ENCODE measurements at places on chromosomes 13 and 19. TPM values are rescaled to one million over a fixed set of nuclear protein-coding genes. Genes with fewer than 3 reads are reported as not detected.

SPC24 gene
- 2.0 TPM for total RNA-seq

ACP7 gene
- not detected for total RNA-seq

GPR183 gene
- 4.9 TPM for total RNA-seq

- peaks cover 5% of the 10 kb centered on the region for H3K27me3 ChIP-seq
- H3K4me1 ChIP-seq, result no peaks in the 10 kb centered on the region
- no peaks in the 10 kb centered on the region for H3K36me3 ChIP-seq
- no peak for DNase-seq
- H3K27ac ChIP-seq, result no peak overlapping the region
Measured at GRCh38 chr13:24100188-24100587, 60.3 kb upstream of the SPATA13 start.

DNA sequence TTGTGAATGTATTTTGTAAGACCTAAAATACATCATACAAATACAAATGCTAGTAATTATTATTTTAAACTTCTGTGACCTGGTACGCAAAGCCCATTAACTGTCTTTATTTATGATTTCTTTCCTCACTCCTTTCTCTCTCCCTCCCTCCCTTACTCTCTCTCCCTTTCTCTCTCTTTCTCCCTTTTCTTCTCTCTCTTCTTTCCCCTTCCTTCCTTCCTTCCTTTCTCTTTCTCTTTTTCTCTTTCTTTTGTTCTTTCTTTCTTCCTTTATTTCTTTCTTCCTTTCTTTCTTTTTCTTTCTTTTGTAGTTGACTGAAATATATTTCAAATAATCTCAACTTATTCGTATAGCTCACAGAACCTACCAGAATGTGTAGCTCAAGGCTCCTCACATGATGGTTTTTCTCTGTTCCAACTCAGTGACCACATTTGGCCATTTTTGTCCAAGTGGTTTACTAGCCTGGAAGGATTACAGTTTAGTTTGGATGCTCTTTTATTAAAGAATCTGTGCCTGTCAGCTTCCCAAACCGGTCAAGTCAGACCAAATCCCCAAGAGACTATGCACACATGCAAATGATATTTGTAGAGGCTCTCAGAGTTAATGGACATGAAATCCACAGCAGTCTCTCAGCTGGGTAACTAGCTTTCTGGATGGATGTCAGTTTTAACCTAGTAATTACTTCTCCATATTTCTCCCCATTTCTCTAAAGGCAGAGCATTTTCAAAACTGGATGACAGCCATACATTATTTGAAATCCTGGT lies 71.7 kb downstream of the POSTN start:
- H3K27ac ChIP-seq, result no peak overlapping the region
- peak; percentile 79 for DNase-seq
- H3K4me3 ChIP-seq, result no peak overlapping the region

DNA sequence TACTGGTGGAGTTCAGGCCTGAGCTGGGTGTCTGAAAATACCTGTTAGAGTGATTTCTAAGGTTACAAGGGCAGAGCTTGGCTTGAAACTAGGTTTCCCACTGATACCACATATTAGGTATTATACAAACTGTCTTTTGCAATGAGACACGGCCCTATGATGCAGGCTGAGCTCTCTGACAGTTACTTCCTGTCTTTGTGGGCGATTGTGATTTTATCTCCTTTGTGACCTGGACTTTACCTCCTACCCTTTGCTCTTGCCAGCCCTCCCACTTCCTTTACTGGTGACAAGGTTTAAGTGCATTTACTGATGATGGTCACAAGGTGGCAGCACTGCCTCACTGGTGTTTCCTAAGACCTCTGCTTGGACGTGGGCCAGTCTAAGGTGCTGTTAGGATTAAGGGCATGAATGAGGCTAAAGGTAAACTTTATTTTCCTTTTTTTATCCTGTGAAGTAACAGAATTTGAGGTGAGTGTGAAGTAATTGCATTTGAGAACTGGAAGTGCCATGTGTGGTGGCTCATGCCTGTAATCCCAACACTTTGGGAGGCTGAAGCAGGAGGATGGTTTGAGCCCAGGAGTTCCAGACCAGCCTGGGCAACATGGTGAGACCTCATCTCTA lies 7.7 kb upstream of the CXCL17 start:
- no peak overlapping the region for H3K27ac ChIP-seq
- H3K4me3 ChIP-seq, result no peak overlapping the region
- peaks cover 24% of the 10 kb centered on the region for H3K27me3 ChIP-seq
- H3K4me1 ChIP-seq, result peaks cover 4% of the 10 kb centered on the region
- no peaks in the 10 kb centered on the region for H3K36me3 ChIP-seq

DNA sequence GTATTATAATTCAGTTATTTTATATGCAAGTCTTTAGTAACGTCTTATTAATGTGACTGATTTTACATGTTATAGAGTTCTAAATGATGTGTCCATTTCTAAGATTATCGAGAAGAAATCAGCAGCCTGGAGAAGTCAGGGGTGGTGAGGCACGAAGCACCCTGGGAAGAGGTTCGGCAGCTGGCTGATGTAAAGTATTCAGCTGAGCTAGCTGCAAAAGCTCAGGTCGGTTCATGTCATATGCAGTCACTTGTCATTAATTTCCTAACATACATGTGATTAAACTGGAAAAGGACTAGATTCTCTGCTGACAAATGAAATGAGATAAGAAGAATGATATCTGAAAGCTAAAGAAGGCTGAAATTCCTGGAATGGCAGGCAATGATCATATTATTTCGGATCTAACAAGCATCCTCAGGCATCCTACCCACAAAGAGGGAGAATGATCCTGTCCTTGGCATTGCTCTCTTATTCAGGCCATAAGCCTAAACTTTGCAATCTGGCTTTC lies 383.0 kb upstream of the SLITRK1 start:
- H3K36me3 ChIP-seq, result no peaks in the 10 kb centered on the region
- no peak for DNase-seq
- no peaks in the 10 kb centered on the region for H3K27me3 ChIP-seq

LCP1 gene
- 7.3 TPM for total RNA-seq

WASF3 gene
- total RNA-seq, result 25.8 TPM

CBY2 gene
- total RNA-seq, result not detected

DNA sequence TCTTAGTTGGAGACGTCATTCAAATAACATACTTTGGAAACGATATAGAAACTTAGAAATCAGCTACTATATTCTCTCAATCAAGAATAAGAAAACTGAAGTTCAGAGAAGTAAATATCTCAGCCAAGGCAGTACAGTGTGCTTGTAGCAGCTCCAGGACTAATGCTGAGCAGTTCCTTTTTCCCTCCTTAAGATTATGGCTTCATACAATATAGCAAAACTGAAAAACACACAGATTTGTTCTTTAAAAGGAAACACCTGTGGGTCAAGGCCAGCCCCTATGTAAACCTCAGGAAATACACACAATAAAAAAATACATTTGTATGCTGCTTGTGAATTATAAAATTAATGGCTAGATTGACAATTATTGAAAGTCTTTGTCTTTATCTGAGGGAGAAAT lies 212.7 kb upstream of the EDNRB start:
- H3K36me3 ChIP-seq, result no peaks in the 10 kb centered on the region
- no peak overlapping the region for H3K4me3 ChIP-seq
- H3K27me3 ChIP-seq, result peaks cover 6% of the 10 kb centered on the region
- H3K4me1 ChIP-seq, result no peaks in the 10 kb centered on the region
- no peak overlapping the region for H3K27ac ChIP-seq

ZBTB32 gene
- not detected for total RNA-seq

GRCh38 chr13:66665991-66666390 lies 564.1 kb downstream of the PCDH9 start:
- H3K4me3 ChIP-seq, result no peak overlapping the region
- DNase-seq, result peak; percentile 92
- peaks cover 7% of the 10 kb centered on the region for H3K4me1 ChIP-seq
- H3K27me3 ChIP-seq, result no peaks in the 10 kb centered on the region

GRCh38 chr19:36110487-36111199 lies at the start of gene OVOL3:
TSS of gene OVOL3 (plus strand) at chr19:36111143. CDS start at chr19:36111203, 60 bp downstream.
- no peak within 1 kb of the TSS for H3K4me3 ChIP-seq
- H3K27ac ChIP-seq, result no peak within 1 kb of the TSS

DNA sequence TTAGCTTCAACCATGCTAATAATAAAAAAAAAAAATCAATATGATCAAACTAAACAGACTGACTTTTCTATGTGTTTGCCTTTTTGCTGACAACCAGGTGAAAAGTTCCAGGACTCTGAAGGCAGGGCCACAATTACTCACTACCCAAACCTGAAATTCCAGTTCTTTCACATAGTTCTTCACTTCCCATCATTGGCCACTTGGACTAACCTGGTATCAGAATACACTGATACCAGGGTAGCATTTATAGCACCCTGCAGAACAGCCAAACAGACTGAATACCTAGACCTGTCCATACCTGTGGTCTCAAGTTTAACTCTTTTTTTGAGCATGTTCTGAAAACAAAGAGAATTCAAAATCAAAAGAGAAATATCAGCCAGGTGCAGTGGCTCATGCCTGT lies 25.1 kb downstream of the ELF1 start:
- H3K27me3 ChIP-seq, result no peaks in the 10 kb centered on the region
- H3K4me1 ChIP-seq, result no peaks in the 10 kb centered on the region
- no peaks in the 10 kb centered on the region for H3K36me3 ChIP-seq
- DNase-seq, result no peak
- no peak overlapping the region for H3K27ac ChIP-seq

DNA sequence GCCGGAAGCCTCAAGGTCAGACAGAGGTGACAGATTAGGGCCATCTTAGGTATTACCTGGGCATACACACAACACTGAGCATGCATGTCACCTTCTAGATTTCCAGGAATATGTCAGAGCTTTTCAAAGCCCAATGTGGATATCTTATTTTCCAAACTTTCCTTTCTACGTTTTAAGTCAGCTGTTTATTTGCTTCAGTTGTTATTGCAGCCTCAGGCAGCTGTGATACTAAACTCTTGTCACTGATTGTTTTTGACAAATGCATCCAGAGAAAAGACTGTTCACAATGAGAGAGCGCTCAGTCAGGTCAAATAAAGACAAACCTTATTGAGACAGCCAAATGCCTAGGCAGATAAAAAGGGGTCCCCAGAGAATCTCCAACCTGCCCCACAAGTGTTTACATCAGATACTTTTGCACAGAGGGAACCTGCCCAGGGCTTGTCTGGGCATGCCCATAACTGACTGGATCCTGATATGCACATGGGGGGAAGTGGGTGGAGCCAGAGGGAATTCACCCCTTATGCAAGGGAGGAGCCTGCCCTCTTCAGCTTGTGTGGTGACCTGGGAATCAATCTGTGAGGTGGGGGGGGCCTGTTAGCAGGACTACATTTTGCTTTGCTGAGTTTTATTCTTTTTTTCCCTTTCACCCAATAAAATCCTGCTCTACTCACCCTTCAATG lies 28.5 kb downstream of the MED4 start:
- peak; percentile 12 for DNase-seq
- no peak overlapping the region for H3K27ac ChIP-seq
- H3K4me1 ChIP-seq, result no peaks in the 10 kb centered on the region
- no peaks in the 10 kb centered on the region for H3K27me3 ChIP-seq

GRCh38 chr19:19595171-19595701 lies 23.3 kb downstream of the PBX4 start:
- no peak overlapping the region for H3K27ac ChIP-seq
- peaks cover 10% of the 10 kb centered on the region for H3K4me1 ChIP-seq
- no peak for DNase-seq

Data from astrocyte (in vitro differentiated cells and primary cell).